ENCODE measurements at places on chromosomes 7 and 10.
A peak's percentile ranks its signal among the peaks of the same experiment; 100 is the strongest.

DNA sequence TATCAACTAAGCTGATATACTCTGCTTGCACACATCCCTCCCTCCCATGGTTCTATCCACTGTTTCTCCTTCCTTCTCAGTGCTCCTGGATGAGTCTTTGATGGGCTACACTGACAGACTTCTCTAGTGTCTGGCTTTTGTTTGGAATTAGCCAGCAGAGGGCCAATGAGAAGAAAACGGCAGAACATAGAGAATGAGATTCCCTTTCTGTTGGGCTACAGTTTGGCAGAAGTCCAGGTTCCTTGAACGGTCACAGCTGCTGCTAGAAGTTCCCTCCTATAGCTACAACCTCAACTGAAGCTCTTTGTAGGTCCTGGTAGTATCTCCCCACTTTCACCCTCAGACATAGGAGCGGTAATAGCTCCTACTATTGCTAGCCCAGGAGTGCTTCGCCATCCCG, 251.1 kb upstream of the LRRN3 start:
- no peak for DNase-seq

DNA sequence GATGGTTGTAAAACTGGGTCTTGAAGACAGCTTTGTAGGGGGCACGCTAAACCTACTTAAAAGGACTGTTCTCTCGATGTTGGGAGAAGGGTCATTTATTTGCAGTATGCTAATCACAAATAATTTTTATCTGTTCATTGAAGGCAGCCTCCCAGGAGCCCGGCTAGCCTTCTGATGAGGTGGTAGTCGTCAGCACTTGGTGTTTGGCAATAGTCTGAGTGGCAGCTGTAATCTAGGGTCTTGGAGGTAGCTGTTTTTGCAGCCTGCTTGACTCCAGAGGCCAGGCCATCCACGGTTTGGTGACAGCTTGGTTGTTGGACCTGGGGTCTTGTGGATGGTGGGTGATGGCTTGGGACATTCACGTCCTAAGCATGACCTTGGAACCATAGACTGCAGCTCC, 2.2 kb downstream of the GTF2IRD1 start:
- no peak for DNase-seq

DNA sequence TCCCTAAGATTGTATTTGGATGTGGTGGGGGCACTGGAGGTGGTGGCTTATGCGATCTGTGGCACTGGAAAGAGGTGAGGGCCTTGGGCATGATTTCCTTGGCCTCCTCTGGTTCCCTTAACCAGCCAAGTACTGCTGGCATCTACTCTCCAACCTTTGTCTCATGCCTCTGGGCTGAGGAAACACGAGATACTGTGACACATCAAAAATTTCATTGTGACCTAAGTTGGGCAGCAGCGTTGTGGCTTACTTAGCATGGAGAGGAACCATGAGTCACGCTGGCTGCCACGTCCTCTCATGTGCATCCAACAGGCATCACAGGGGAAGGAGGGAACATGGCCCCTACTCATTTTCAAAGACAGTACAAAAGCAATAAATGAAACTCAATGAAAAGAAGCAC, 29.7 kb upstream of the GSDME start:
- DNase-seq = no peak

GRCh38 chr10:111973306-111973705, 210.3 kb downstream of the GPAM start:
- no peak for DNase-seq

DNA sequence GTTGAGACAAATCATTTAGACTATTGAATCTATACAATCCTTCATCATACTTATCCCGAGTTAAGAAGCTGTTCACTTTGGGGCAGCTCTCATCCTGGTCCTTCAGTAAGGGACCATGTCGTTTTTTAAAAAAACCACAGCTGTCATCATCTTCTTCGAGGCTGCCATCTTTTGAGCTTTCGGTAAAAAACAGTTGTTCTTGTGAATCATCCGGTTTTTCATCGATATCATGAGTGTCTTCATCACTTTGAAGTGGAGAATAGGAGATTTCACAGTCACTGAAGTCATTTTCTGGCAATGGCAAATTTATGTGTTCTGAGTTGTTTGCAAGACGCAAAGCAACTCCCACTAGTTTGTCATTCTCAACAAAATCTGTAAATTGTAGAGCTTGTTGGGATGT, 3.9 kb downstream of the DCLRE1A start:
- DNase-seq = no peak

DNA sequence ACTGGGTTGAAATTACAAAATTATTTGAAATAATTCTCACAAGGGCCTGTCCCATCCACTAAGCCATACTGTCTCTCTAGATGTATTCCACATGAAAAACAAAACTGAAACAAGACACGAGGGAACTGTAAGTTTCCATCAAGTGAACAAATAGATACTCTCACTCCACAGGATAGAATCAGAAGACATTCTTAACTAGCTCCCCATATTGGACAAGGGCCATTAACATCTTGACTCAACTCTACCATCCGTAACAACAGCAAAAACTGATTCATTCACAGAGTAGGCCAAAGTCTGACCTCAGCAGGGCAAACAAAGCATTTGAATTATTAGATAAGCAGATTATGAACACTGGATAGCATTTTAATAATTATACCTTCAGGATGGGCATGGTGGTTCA, 29.1 kb downstream of the UBE2H start:
- DNase-seq = no peak

DNA sequence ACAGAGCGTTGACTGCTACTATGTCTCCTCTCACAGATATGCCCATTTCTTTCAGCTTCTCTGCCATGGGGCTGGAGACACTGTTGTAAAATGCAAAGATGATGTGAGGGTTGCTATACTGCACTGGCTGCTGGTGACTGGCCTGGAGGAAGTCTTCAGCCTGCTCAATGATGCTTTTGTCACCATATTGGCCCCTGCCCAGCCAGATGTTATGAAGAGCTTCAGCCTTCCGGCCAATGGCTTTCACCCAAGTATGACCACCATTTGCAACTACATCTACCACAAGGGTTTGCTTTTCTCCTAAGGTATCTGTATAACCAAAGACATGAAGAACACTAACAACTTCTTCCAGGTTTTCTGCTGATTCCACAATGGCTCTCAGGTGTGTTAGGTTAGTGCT, 1.6 kb downstream of the C7orf25 start:
- DNase-seq = no peak

DNA sequence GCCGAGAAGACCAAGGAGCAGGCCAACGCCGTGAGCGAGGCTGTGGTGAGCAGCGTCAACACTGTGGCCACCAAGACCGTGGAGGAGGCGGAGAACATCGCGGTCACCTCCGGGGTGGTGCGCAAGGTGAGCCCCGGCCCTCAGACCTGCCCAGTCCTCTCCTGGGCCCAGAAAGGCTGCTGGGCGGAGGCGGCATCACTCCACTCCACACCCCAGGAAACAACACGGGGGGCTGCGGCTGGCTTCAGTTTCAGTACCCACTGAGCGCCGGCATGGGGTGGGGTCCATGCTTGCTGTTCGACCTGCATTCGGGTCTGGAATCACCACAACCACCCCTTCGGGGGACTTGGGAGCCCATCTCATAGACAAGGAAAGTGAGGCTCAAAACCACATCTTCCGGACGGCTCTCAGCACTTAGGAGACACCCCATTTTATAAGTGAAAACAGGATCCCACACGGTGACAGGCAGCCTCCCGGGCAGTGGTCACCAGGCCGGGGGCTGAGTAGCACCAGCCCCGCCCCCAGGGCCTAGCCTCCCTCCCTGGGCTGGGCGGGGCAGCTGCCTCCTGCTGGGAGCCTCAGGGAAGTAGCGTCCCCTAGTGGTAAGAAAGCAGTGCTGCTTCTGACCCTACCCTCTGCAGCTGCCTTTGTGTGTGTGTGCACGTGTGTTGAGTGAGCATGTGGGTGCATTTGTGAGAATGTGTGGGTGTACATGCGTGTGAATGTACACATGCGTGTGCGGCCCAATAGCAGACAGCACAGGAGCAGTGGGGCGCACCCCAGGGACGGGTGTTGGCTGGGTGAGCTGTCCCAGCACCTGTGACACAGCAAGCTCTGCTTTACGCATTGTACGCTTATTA, 1.8 kb downstream of the SNCG start:
- DNase-seq = no peak

- no peak for DNase-seq
These were observed 9.8 kb downstream of the LFNG start for GRCh38 chr7:2529161-2530070.

DNA sequence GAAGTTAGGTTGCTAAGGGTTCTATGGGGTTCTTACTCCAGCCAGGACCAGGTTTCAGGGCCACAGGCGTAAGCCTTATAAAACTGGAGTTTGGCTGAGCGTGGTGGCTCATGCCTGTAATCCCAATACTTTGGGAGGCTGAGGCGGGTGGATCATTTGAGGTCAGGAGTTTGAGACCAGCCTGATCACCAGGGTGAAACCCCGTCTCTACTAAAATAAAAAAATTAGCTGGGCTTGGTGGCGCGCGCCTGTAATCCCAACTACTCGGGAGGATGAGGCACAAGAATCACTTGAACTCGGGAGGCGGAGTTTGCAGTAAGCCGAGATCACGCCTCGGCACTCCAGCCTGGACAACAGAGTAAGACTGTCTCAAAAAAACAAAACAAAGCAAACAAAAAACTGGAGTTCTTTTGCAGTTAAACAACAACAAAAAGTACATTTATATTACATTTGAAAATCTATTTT, 347 bp upstream of the RRP12 start:
- DNase-seq = no peak

DNA sequence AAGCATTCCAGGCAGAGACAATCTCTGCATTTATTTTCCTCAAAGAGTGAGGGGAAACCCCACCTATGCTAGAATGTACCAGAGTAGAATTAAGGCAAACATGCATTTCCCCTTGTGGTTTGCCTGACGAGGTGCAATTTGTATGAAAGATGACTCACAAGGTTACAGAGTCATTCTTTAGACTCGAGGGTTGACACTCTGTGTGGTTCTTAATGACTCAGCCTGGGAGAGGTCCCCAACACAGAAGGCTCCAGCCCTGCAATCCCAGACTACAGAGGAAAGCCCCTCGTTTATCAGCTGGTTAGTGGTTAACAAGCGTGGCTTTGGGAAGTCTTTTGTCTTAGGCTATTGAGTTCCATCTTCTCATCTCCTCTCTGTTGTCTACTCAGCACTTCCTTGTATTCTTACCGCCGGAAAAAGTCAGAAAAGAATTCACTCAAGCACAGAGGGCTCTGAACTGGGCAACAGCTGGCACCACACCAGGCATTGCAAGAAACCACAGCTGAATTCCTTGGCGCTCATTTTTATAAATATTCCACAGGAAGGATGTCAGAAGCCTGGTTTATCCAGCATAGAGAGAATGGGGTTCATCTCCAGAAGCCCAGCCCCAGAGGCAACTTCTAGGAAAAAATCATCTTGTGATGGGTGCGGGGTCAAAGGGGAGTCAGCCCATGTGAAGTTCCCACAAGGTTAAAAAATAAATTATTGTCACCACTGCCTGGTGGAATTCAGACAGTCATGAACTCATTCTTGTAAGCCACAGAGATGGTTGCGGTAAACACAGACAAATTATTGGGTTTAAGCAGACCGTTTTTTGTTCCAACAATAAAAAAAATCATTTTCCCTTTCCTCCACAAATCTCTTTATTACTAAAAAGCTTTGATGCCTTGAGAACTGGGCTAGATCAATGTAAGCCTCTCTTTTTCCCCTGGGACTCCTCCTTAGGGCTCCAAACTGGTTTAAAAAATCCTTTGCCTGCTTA, 24.5 kb upstream of the SVIL start:
- DNase-seq = peak; percentile 50
